GM23338 (cell line): ENCODE measurements at places on chromosomes 16 and 17.

GRCh38 chr16:19817122-19817521 lies 67.5 kb downstream of the GPRC5B start:
- no peak for DNase-seq

DNA sequence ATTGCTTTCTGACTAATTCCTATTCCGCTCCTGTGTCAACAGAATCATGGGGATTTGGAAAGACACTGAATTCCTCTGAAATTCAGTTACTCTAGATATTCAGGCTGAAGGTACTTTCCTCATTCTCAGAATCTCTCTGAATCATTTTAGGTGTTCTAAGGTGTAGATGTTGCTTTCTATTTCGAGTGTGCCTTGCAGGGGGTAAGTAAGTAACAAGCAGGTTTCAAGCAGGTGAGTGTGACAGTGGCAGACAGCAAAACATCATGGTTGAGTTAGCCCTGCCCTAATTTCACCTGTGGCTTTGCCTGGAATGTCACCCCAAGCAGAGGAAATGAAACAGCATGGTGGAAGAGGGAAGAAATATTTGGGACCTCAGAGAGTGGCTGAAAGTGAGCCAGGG lies 75.1 kb downstream of the SHISA9 start:
- DNase-seq: no peak

GRCh38 chr17:19494961-19495806 lies 38.5 kb upstream of the SLC47A1 start:
- no peak for DNase-seq

- DNase-seq: no peak
Measured at GRCh38 chr17:32492264-32492589, 5.4 kb downstream of the CDK5R1 start.

- no peak for DNase-seq
Measured at GRCh38 chr17:80106751-80107150, 5.4 kb downstream of the GAA start.

- DNase-seq: no peak
Measured at GRCh38 chr17:4425398-4425797, 8.3 kb upstream of the SPNS3 start.

GRCh38 chr16:4651827-4652226 lies 27.2 kb downstream of the MGRN1 start:
- DNase-seq: no peak

DNA sequence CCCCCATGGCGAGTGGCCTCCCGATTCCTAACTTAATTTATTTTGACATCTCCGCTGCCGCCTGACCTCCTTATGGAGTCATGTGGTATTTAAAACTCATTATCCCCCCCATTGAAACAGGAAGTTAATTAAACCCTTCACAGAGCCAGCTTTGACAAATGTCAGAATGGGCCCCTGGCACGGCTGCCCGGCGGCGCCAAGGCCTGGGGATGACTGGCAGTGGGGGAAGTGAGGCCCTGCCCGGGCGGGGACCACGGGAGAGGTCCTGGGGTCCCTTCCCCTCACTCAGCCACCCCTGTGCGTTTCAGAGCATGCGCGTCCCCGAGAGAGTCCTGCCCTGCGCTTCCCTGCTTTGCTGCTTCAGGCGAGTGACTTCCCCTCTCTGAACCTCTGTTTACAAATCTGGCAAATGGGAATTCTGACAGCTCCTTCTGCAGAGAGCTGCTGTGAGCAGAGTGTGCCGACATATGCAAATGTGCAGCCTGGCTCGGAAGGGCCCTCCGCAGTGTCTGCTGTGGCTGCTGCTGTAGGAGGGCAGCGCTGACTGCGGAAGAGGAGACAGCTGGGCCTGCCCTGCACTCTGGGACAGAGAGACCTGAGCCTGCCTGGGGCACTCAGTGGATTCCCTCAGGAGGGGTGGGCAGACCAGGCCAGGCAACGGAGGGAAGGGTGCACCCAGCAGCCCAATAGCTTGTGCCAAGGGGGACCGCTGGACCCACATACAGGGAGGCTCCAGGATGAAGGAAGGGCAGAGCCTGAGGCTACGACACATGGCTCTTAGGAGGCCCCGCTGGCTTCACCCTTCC lies 4.4 kb upstream of the ZFPM1 start:
- no peak for DNase-seq

- no peak for DNase-seq
Measured at GRCh38 chr17:13212860-13213259, 195.0 kb upstream of the ELAC2 start.

GRCh38 chr17:31148205-31148604 lies 53.4 kb downstream of the NF1 start:
- no peak for DNase-seq

DNA sequence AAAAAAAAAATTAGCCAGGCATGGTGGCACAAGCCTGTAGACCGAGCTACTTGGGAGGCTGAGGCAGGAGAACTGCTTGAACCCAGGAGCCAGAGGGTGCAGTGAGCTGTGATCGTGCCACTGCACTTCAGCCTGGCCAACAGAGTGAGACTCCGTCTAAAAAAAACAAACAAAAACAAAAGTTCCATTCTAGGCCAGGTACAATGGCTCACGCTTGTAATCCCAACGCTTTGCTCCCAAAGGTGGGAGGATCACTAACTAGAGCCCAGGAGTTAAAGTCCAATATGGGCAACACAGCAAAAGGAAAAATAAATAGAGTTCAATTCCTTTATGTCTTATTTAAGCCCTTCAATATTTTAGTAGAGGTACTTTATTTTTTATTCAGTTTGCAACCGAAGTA lies 47.5 kb downstream of the CNOT1 start:
- DNase-seq: no peak

DNA sequence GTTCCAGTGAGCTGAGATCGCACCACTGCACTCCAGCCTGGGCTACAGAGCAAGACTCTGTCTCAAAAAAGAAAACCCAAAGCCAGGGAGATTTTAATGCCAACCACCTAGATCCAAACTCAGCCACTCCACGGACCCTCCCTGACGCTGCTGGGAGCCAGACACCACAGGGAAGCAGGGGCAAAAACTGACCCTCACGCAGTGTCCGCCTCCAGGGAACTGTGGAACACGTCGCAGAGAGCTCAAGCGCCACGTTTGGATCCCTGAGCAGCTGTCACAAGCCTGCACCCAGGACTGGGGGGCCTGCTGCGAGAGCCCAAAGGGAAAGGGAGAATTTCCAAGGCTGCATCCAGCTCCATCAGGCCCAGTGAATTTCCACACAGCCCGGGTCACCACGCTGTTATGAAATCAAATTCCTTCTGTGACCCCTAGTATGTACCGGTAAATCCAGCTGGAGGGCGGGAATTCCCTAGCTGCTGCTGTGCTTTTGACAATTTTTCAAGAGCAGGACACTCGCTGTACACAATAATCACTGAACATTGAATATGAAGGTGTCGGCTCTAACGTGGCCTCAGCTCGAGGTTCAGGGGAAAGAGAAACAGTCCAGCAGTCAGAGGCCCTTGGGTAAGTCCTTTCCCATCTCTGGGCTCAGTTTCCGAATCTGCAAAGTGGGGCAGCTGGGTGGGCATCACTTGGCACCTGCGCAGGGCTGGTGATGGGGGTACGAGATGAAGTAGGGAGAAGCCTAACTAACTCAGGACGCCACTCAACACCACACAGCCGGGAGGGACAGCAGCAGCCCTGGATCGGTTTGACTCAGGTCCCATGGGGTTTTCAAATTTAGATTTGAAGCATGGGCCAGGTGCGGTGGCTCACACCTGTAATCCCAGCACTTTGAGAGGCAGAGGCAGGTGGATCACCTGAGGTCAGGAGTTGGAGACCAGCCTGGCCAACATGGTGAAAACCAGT lies 8.6 kb downstream of the CARHSP1 start:
- DNase-seq: no peak

GRCh38 chr17:42562388-42563142 lies 617 bp downstream of the COASY start:
- peak; percentile 49 for DNase-seq

- DNase-seq: no peak
Measured at GRCh38 chr17:4038076-4038475, 73.8 kb upstream of the ATP2A3 start.

DNA sequence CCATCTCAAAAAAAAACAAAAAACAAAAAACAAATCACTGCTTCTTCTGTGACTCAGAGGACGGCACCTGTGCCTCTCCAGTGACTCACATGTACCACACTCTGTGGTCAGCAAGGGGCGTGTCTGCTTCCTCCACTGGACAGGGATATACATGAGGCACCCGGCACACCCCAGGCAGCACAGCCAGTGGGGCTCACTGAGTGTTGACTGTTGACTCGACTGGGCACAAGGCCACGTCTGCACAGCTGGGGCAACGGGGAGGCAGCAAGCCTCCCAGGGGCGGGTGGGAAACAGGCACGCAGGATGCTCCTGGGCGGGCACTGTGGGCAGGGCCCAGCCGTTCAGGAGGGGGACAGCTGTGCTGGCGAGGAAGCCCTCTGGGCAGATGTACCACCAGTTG lies 64.1 kb downstream of the TIMM22 start:
- DNase-seq: no peak

- DNase-seq: no peak
Measured at GRCh38 chr16:10253409-10253808, 71.2 kb upstream of the GRIN2A start.

- DNase-seq: no peak
Measured at GRCh38 chr16:12078405-12079280, 102.1 kb downstream of the SNX29 start.

DNA sequence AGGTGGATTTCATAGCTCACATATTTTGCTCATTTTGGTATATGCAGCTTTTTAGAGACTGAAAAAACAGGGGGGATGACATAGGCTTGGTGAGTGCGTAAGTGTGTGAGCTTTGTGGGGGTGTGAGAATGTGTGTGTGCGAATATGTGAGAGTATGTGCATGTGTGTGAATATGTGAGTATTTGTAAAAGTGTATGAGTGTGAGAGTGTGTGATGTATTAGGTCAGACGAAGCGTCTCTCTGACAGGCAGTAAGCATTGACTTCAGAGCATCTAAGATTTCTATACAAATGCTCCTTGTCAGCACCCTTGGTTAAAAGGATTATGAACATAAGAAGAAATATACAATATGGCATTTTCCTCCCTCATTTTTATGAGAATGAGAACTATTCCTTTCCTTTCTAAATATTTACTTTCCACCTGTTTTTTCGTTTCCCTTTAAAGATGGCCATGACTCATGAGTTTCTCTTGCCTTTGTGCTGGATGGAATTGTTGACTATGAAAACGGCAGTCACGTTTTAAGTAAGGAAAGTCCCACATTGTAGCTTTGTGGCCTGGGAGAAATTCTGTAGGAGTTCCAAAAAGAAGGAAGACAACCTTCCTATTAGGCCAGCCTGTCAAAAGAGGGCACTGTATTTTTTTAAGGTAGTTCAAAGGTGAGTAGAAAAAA lies 276.4 kb downstream of the FOXL1 start:
- no peak for DNase-seq

GRCh38 chr17:57357830-57358430 lies 101.6 kb downstream of the MSI2 start:
- no peak for DNase-seq

DNA sequence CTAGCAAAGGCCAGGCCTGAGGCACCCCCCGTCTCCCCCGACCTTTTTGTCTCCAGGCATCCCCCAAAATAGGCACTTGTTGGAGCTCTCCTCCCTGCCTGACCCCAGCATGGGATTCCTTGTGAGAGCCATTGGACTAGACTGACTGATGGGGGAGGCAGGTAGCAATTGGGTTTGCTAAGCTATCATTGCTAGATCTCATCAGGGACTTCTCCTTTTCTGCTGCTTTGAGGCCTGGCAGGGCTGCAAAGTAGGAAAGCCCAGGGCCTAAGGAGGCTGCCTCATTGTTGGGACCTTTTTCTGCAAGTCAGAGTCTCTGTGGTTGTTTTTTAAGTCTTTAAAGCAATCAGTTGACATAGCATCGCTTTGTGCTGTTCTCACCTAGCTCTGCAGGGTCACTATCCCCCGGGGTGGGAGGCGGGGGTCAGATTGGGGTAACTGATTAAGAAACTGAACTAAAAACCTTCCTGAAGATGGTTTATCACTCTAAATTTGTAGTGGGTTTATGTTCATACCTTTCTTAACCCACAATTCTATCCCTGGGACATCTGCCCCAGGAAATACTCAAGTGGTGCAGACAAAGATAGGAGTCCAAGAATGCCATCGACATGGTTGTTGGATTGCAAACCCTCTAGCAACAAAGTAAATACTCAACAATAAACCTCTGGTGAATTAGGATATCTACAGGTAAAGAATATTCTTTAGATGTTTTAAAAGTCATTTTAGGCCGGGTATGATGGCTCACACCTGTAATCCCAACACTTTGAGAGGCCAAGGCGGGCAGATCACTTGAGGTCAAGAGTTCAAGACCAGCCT lies 28.0 kb downstream of the LLGL2 start:
- DNase-seq: no peak

DNA sequence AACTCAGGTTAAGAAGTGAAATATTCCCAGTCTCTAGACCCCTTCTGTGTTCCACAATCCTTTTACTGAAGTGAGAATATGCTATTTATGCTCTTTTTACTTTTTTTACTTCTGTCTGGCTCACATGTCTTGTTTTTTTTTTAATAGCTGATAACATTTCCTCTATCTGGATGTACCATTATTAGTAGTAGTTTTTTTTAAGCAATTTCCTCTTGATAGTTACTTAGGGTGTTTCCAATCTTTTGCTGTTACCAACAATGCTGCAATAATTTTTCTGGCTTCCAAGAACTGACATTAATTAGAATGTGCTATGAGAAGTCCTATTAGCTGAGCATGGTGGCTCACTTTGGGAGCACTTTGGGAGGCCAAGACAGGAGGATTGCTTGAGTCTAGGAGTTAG lies 32.0 kb downstream of the KSR1 start:
- DNase-seq: no peak

DNA sequence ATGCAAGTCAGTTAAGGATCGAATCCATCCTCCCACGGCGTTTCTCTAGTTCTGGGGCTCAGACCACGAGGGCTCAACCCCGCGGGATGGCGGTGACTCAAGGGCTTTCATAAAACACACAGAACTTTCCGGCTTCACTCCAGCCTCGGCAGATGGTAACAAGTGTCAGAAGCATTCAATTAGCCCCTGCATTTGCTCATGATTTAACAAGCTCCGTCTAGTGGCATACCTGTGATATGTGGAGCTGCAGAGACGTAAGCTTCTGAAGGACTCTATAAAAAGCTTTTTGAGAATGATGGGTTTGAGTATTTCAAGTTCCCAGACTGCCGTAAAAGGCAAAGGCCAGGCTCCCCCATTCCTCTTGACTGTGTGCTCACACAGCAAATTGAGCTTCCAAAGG lies 91.3 kb upstream of the SEC14L1 start:
- no peak for DNase-seq

DNA sequence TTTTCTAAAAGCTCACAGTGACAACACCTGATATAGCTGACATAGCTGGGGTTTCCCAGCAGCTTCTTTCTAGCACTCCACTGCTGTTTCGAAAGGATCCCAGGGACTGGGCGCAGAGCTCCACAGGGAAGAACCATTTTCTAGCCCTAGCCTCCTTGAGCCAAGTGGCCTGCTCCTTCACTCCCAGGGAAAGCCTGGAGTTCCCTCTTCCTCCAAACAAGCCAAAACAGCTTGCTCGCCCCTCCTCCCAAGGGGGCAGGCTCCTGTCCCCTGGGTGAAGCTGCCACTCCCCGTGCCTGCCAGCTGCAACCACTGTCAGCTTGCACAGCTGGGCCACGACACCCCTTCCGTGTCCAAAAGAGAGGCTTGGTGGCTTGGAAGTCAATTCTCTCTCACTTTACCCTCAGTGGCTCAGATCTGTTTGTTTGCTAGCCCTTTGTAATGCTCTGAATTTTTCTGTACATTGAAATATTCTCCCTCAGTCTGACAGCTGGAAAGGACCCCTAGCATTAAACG lies 59.8 kb downstream of the CYTH1 start:
- DNase-seq: peak; percentile 25
